ENCODE measurements at places on chromosomes 11 and 22. TPM values are rescaled to one million over a fixed set of nuclear protein-coding genes. Genes with fewer than 3 reads are reported as not detected.

The CTTN gene
- total RNA-seq = 233 TPM

The MISFA gene
- not detected for total RNA-seq

The TYR gene
- total RNA-seq = not detected

The CAPN1 gene
- total RNA-seq = 363 TPM

The RNF121 gene
- 14.4 TPM for total RNA-seq

The LINC01488 gene
- not detected for total RNA-seq
